ENCODE measurements at places on chromosomes 12 and 14. TPM values are rescaled to one million over a fixed set of nuclear protein-coding genes. Genes with fewer than 3 reads are reported as not detected.

BCDIN3D gene
- 7.2 TPM for total RNA-seq

DNA sequence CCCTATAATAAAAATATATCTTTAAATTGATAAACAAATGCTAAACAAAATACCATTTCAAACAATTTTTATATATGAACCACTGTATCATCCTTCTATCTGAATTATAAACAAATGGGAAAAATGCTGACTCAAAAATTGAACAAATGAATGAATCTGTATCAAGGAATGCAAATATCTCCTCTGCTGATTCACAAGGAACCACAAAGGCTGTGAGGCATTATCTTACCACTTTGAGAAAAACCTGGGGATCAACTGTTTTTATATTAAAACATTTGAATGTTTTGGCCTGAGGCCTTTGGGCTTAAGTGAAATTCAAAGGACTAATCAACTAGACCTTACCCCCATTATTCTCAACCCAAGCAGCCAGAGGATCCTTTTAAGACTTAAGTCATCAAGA is 86.3 kb downstream of the EML5 start:
- no peak for DNase-seq

ACOT6 gene
- not detected for total RNA-seq

- DNase-seq, result no peak
Observed at GRCh38 chr14:85198001-85198400, 331.9 kb upstream of the FLRT2 start.

CAPZA3 gene
- total RNA-seq, result not detected

DNA sequence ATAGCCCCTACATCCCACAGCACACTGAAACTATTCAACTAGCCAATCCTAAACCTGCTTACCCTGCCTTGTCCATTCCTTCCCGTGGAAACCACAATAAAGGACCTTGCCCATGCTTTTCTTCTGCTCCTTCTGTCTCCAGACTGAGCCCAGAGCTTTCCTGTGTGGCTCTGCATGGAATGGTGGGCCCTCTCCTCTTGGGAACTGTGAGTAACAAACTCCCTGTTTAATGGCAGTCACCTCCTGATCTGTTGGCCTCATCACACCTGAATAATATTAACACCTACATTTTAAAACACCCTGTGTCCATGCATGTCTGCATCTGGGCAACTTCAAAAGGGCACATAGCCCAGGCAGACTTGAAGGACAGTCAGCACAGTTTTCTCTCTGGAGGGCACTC is 12.4 kb downstream of the LGR5 start:
- no peak for DNase-seq

- DNase-seq, result no peak
Observed at GRCh38 chr12:13499008-13499407, 302.5 kb downstream of the EMP1 start.

POTEG gene
- total RNA-seq, result 0.35 TPM

GRCh38 chr12:64470495-64470894 is 18.6 kb downstream of the TBK1 start:
- no peak for DNase-seq

- DNase-seq, result no peak
Observed at GRCh38 chr12:131775392-131776236, 52.6 kb upstream of the MMP17 start.

DNA sequence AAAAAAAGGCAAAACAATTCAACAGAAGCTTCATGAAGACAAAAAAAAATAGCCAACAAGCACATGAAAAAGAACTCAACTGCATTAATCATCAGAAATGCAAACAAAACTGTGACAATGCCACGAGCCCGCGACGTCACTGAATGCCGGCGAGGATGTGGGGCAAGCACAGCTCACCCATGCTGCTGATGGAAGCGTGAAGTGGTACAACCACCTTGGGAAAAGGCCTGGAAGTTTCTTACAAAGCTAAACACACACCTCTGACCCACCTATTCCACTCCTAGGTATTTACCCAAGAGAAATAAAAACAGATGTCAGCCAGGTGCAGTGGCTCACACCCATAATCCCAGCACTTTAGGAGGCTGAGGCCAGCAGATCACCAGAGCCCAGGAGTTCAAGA is 10.5 kb downstream of the BTBD6 start:
- no peak for DNase-seq

GRCh38 chr12:52568111-52568510 is 5.5 kb downstream of the KRT74 start:
- DNase-seq, result no peak

TBX5 gene
- total RNA-seq, result not detected

RAPGEF3 gene
- total RNA-seq, result 1.1 TPM

SSTR1 gene
- total RNA-seq, result not detected

DNA sequence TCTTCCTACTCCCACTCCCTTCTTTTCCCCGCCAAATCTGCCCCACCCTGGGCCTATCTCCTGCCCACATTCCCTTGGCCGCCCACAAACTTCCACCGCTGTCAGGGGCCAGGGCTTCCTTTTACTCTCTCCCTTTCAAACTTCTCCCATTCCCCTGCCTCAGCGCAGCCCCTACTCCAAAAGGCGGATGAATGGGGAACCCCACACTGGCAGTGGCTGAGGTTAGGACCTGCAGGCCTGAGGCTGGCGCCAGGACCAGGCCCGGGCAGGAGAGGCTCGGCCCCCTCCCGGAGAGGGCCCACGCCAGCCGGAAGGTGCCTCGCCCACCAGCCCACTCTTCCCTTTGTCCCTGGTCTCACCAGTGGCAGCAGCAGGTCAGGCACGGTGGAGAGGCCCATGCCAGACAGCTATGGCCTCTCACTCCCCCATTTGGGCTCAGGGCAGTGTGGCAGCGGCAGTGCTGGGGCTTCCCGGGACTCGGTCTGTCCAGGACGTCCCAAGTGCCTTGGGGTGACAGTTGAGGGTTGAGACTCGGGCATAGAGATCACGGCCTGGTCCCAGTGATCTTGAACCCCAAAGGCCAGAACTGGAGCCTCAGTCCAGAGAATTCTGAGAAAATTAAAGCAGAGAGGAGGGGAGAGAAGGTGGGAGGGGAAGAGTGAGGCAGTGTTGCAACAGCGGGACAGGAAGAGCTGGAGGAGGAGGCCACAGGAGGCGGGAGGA is at the start of gene TNFRSF1A:
TNFRSF1A (minus strand) TSS at position 660 of the 723 bp plus-strand sequence; CDS start at position 398, 262 bp downstream.
- DNase-seq, result peak; percentile 81

DPPA3 gene
- total RNA-seq, result not detected

SCNN1A gene
- not detected for total RNA-seq

GRCh38 chr12:38930990-38931389 is 25.6 kb upstream of the CPNE8 start:
- DNase-seq, result no peak

ARL6IP4 gene
- 128 TPM for total RNA-seq

AQP5 gene
- not detected for total RNA-seq

GRCh38 chr12:117032593-117033381 is 66.4 kb downstream of the TESC start:
- no peak for DNase-seq

CCNK gene
- total RNA-seq, result 21.7 TPM

ERP27 gene
- total RNA-seq, result 0.74 TPM

DNA sequence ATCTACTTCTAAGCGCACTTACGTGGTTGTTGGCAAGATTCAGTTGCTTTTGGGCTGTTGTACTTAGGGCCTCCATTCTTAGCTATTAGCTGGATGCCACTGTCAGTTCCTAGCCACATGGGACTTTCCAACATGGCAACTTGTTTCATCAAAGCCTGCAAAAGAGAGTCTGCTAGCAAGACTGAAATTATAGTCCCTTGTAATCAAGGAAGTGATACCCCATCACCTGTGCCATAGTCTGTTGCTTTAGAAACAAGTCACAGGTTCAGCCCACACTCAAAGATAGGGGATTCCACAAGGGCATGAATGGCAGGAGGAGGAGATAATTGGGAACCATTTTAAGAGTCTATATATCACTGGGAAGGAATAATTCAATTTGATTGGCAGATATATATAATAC is 27.1 kb upstream of the SLC17A8 start:
- no peak for DNase-seq

DNA sequence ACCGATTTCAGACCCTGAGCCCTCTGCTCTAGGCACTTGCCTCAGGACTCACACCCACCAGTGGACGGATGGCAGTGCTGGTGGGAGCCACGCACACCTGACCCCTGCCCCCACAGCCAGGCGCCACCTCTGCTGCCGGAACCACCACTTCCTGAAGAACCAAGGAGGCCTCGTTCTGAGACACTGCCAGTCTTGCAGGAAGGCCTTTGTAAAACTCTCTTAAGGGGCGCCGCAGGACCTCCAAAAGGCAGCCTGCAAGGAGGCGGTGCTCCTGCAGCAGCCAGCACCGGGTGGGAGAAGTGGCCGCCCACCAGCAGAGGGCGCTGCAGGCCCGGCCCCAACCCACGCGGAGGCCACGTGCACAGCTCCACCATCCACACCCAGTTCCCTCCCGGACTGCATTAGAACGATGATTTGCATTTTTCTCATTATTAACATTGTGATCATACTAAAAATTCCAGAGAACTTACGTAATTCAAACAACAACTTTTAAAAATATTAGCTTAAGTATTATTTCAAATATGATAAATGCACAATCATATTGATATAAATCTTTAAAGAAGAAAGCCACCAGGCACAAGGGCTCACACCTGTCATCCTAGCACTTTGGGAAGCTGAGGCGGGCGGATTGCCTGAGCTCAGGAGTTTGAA is 12.8 kb downstream of the STX2 start:
- DNase-seq, result peak; percentile 46

DNA sequence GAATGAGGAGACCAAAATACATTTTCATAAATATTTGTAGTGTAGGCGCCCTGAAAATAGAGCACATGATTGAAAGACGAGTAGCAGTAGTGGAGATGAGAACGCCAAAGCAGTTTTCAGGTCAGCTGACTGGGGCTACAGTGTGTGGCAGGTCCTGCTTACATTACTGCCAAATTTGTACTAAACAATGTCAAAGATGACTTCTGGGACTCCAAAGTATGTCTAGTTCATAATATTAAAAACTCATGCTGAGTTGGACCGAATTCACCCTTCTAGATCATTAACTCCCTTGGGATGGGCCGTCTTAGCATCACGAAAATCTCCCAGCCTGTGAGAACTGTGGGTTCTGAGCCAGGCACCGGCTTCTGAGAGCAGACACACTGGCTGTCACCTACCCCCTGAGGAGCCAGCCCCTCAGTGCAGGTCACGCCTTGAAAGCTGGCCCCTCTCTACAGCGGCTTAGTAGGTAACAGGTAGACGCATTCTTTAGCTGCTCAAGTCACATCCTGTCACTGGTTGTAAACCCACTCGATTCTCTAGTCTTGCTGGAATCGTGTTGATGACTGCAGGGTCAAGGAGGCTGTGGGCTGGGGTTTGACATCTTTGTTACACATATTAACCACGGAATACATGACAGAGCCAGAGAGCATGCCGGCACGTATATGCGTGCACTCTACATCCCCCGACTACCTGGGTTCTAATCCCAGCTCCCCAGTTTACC is 210.4 kb downstream of the ETV6 start:
- no peak for DNase-seq

GRCh38 chr12:88450136-88450535 is 130.1 kb downstream of the KITLG start:
- DNase-seq, result no peak

- peak; percentile 99 for DNase-seq
Observed at GRCh38 chr12:50025187-50026059, at the start of gene RACGAP1. RACGAP1 (minus strand) TSS chr12:50025494; CDS start chr12:50016715, 8,779 bp downstream.

DNA sequence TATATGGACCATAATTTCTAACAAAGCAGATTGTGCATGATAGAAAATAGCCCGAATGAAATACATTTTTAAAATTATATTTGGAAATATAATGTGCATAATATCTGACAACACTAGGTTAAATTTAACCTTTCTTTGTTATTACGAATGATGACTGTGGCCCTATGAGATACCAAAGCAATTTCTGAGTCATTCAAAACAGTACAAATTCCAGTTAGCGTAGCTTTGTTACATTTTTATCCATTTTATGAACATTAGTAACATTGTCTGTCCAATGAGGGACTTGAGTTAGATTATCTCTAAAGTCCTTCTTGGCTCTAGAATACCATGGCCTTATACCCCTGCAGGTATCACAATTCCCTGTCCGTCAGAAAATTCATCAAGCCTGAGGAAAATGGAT is 39.0 kb upstream of the REP15 start:
- no peak for DNase-seq

KLRB1 gene
- not detected for total RNA-seq

PRB2 gene
- not detected for total RNA-seq

- no peak for DNase-seq
Observed at GRCh38 chr12:132686825-132687210, 324 bp downstream of the POLE start.

DNA sequence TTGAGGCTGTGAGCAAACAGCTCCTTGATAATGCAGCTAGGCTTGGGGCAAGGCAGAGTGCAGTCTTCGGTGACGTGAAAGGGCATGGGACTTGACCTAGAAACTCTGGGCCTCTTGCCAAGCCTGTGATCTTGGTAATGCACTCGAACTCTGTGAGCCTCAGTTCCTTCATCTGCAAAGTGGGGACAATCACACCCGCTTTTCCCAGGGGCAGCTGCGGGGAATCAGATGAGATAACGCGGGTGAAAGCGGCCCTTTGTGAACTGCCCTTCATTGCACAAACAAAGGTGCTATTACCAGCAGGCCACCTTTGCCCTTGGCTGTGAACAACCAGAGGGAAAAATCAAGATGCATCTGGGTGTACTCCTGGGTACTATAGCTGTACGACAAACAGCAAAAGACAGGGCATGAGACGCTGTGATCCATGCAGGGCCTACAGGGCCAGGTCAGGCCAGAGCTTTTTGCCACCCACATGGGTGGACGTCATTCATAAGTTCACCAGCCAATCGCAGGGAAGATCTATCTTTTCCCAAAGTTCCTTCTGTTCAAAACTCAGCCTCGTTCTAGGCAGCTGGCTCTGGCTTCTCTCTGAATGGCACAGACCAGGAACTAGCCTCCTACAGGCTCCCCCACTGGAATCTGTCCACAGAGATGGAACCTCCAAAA is 3.2 kb downstream of the MSI1 start:
- DNase-seq, result no peak

GZMB gene
- not detected for total RNA-seq

GRCh38 chr12:75404231-75404630 is 13.3 kb downstream of the GLIPR1L2 start:
- no peak for DNase-seq

- no peak for DNase-seq
Observed at GRCh38 chr12:4353785-4354208, 25.7 kb downstream of the FGF23 start.

GRCh38 chr12:124442772-124443445 is 124.5 kb downstream of the NCOR2 start:
- no peak for DNase-seq

GRCh38 chr12:91417650-91418049 is 235.0 kb upstream of the DCN start:
- DNase-seq, result no peak

NTF3 gene
- 0.37 TPM for total RNA-seq

GPR135 gene
- 2.9 TPM for total RNA-seq

Measured in SK-MEL-5 (cell line).